ENCODE measurements at places on chromosomes 2 and 18. TPM values are rescaled to one million over a fixed set of nuclear protein-coding genes. Genes with fewer than 3 reads are reported as not detected.

AQP12A gene
- 0.33 TPM for polyA plus RNA-seq

C2orf66 gene
- 0.31 TPM for polyA plus RNA-seq

MTIF2 gene
- polyA plus RNA-seq, result 37.6 TPM

VWC2L gene
- polyA plus RNA-seq, result 0.04 TPM

SMCHD1 gene
- polyA plus RNA-seq, result 55.0 TPM

Measured in renal pelvis (tissue), 12 donors.